CD4-positive, alpha-beta T cell treated with Interleukin-10 for 1 hour (primary cell): ENCODE measurements at places on chromosomes 6 and 20.

DNA sequence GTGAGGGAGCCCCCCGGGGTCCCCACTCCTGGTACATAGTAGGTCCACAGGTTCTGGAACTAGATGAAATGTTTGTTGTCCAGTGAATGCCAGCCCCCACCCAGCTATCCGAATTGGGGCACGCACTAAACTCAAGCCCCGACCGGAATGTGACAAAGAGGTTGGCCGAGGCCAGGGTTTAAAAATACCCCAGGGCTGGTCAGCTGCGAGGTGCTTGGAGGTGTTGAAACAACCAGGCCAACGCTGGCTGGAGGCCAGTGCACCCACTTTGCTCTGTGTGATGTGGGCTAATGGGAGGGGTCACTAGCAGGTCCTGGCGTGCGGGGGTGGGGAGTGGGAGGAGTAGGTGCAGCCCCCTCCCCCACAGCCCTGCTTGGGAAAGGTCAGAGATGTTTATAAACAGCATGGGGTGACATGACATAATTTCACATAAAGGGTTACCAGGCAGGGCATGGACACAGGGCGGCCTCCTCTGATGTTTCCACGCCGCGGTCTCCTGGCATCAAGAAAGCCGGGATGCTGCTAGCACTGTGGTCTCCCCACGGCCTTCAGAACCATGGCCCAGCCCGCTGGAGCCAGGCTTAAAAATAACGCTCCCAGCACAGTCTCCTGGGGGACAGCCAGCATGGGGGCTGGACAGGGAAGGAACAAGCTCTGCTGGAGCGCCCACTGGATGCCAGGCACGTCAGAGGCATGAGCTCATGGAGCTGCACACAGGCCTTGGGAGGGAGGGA, 111.2 kb upstream of the PTPN1 start:
- no peak for DNase-seq

GRCh38 chr6:125296471-125296870, 5.3 kb downstream of the HDDC2 start:
- no peak for DNase-seq

GRCh38 chr20:21356386-21356785, 40.9 kb downstream of the NKX2-4 start:
- DNase-seq: no peak

DNA sequence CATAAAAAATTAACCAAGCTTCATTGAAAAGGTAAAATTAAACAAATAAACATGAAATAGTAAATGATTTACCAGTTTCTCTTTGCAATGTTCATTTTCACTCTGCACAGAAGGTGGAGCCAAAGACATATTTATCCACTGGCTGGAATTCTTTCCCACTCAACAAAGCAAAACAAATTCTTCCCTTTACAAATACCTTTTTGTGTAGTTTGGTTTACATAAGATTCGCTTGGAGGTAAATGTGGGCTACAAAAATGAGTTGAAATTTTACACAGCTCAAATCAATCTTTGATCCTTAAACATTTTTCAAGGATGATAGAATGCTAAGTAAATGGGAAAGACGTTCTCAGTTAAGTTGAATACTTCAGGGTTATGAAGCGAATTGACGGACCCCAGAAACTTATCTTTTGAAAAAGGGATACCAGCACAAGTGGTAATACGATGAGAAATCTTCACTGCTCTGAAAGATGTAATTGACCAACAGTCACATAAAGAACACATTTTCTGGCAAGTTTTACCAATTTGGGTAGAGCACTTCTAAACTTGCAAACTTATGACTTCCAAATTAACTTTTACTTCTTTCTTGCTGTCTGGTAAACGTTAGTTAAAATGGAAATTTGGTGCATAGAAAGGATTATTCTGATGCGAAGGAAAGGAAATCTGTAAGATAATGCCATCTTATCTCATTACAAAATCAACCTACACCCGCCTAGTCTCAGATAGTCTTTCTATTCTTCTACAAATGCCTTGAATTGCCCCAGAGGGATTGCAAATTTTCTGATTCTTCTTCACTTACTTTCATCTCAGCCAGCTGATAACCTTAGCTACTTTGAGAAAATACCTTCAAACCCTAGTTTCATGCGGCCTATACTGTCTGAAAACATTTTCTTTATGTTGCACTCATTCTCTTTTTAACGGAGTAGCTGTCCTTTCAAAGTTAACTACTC, 4.7 kb upstream of the GJA1 start:
- DNase-seq: no peak

DNA sequence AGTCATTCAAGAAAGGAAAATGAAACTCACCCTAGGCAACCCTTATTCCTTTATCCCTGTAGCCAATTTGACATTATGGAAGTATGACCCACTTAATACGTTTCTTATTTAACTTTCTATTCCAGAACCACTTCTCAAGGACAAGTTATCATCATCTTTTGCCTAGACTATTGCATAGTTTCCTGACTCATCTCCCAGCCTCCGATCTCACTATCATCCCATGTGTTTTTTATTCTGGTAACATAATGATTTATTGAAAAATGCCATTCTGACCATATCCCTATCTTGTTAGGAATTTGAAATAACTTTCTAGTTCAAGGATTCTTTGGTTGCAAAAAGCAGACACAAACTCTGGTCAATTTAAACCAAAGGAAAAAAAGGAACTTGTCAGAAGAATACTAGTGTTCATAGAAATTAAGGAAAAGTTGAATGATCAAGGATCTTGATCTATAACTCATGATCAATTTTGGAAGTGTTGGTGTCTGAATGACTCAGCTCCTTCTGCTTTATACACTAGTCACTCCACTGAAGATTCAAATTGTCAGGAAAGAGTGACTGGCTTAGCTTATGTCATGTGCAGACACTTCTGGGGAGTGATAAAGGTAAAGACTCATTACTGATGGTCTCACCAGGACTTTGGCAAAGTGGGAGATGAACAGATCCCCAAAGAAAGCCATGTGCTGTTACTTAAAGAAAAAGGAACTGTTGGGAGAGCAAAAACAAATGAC, 8.5 kb upstream of the TINAG start:
- no peak for DNase-seq
